ENCODE measurements at places on chromosomes 2 and 18. TPM values are rescaled to one million over a fixed set of nuclear protein-coding genes. Genes with fewer than 3 reads are reported as not detected.

Gene ACKR3
- total RNA-seq: 4.6 TPM

Gene DCDC2C
- not detected for total RNA-seq

Gene TANK
- 68.9 TPM for total RNA-seq

Gene VIT
- total RNA-seq: 1.4 TPM

Gene C2orf80
- total RNA-seq: not detected

Gene GGCX
- 21.7 TPM for total RNA-seq

Gene ITPRIPL1
- 20.5 TPM for total RNA-seq

Gene VPS54
- total RNA-seq: 17.3 TPM

Gene FABP1
- not detected for total RNA-seq

Gene CEBPZ
- 54.5 TPM for total RNA-seq

Gene CRYBA2
- not detected for total RNA-seq

Gene DYNAP
- not detected for total RNA-seq

Gene NYAP2
- 0.14 TPM for total RNA-seq

Gene PAX8
- total RNA-seq: 0.65 TPM

Gene LIPG
- 0.48 TPM for total RNA-seq

Gene FAP
- total RNA-seq: not detected

Gene UPP2
- not detected for total RNA-seq

Gene NRP2
- total RNA-seq: not detected

Gene TGFBRAP1
- total RNA-seq: 22.7 TPM

Gene RBMS1
- total RNA-seq: 132 TPM

Gene UGT1A10
- not detected for total RNA-seq

Gene HJURP
- 1.5 TPM for total RNA-seq

Gene DTNA
- 0.33 TPM for total RNA-seq

Gene SPP2
- not detected for total RNA-seq

Gene ACTG2
- not detected for total RNA-seq

Gene RESP18
- not detected for total RNA-seq

Gene PLGLB1
- total RNA-seq: 1.2 TPM

Gene NAGK
- total RNA-seq: 67.3 TPM

Gene NDC80
- total RNA-seq: 5.5 TPM

Gene SOWAHC
- 0.32 TPM for total RNA-seq

Gene RGPD3
- 0.32 TPM for total RNA-seq

Gene MEP1B
- total RNA-seq: not detected

Gene CNTNAP5
- total RNA-seq: not detected

Gene IL1RN
- total RNA-seq: 0.52 TPM

Gene BCL2
- 64.2 TPM for total RNA-seq

Gene LIMS3
- total RNA-seq: 0.33 TPM

Gene NT5C1B
- not detected for total RNA-seq

Gene RAX
- not detected for total RNA-seq

Gene ERICH2
- not detected for total RNA-seq

Gene MYOM1
- total RNA-seq: 3.0 TPM

Gene MXD1
- 63.0 TPM for total RNA-seq

Gene RAMP1
- total RNA-seq: 11.0 TPM

Gene KIF1A
- 0.09 TPM for total RNA-seq

Gene FTCDNL1
- 0.95 TPM for total RNA-seq

Gene ASXL3
- total RNA-seq: not detected

Measured in natural killer cell (primary cell).